Stimulated activated CD4-positive, alpha-beta T cell treated with anti-CD3 and anti-CD28 coated beads, Interleukin-2, amount 100 ng/mL, for 4 hours (primary cell): ENCODE measurements at places on chromosomes 11 and 22.
A peak's percentile ranks its signal among the peaks of the same experiment; 100 is the strongest.

GRCh38 chr11:2149864-2150847 is 10.9 kb downstream of the INS start:
- no peak for DNase-seq

DNA sequence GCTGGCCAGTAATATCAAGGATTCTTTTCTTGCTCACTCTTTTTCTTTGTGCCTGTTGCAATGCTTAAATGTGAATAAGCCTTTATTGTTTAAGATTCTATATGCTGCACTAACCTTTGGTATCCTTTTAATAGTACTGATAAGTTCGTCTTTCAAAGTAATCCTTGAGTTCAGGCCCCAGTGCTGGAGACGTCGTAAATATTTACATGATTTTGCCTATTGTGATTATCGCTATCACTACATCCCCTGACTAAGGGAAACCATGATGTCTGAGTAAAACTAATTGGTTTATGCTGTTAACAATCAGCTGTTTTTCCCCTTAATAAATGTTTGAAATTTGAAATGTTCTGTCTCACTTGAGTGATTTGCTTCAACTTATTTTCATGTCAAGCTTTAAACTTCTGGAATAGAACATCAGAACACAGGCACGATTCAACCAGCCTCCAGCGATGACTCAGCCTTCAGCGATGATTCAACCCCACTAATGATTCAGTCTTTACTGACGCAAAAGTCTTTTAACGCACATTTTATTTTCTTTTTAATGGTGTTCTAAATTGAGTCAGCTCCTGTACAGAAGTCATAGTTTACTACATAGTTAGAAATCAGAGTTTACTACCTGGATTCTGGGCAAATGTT is 3.9 kb downstream of the HTATIP2 start:
- peak; percentile 73 for DNase-seq

DNA sequence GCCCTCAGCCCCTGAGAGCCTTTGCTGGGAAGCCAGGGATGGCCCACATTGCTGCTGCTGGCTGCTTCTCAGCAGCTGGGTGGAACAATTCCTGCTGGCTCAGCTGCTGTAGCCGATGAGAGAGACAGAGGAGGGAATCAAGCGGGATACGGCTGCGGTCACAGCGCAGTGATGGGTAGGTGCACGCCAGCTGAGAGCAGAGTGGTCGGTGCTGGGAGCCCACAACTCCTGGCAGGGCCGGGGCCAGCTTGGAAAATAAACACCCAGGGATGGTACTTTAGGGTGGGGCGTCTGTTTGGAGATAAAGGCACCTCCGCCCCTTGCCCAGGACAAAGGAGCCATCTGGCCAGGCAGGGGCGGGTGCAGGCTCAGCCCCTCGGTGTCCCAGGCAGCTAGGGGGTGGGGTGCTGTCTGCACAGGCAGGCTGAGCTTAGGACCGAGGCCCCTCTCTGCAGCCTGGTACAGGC is 480.5 kb downstream of the MIAT start:
- DNase-seq, result no peak

DNA sequence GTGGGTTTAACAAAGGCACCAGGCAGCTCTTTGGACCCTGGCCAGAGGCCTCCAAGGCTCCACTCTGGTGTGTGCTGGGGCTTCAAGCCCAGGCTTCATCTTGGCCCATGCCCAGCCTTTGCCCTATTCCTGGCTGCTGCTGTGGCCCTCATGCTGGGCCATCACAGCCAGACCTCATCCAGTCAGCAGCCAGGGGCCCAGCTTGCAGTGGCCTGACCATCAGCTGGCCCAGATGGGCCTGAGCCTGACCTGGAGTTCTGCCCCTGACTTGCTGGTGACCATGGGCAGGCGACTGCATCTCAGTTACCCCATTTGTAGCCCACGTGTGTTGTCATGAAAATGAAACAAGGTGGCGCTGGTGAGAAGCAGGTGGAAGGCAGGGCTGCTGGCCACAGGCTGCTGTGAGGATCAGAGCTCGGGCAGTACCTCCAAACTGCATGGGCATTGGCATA is 76.1 kb downstream of the MED15 start:
- no peak for DNase-seq

- no peak for DNase-seq
Observed at GRCh38 chr11:12918667-12919066, 90.4 kb upstream of the RASSF10 start.

- DNase-seq, result no peak
Observed at GRCh38 chr11:2651826-2652271, 47.9 kb downstream of the KCNQ1OT1 start.
